ENCODE measurements at places on chromosomes 6 and 20. TPM values are rescaled to one million over a fixed set of nuclear protein-coding genes. Genes with fewer than 3 reads are reported as not detected.

DNA sequence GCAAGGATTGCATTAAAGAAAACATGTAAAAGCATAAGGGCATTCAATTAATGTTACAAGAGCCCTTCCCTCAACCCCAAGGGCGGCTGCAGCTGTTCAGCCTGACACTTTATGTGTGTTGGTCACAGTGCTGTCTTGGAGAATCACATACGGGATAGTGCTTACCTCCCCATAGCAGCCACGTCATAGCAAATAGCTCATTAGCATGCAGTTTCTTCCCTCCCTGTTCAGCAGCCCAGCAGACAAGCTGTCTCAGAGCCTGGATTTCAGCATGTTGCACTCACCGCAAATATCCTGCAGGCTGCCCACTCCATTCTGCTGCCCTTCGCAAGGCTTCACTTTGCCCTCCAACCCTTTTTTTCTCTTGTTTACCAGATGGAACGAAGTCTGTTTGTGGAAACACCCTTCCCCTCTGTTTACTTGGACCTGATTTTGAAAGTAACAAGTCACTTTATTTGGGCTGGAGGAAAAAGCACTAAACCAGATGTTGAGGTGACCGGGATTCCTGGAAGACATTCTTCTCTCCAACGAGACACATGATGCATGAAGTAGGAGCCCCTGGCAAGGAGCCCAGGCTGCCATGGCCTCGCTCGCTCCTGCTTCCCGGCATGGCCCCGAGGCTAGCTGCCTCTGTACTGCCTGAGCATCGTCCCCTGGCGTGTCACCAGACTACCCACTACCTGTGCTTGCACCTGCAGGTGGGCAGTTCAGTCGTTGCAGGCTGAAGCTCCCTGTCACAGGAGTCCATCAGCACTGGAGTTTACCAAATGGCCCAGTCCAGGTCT, 151.6 kb upstream of the GMDS start:
- DNase-seq = no peak

The GSS gene
- 48.5 TPM for total RNA-seq

The RING1 gene
- 29.8 TPM for total RNA-seq

DNA sequence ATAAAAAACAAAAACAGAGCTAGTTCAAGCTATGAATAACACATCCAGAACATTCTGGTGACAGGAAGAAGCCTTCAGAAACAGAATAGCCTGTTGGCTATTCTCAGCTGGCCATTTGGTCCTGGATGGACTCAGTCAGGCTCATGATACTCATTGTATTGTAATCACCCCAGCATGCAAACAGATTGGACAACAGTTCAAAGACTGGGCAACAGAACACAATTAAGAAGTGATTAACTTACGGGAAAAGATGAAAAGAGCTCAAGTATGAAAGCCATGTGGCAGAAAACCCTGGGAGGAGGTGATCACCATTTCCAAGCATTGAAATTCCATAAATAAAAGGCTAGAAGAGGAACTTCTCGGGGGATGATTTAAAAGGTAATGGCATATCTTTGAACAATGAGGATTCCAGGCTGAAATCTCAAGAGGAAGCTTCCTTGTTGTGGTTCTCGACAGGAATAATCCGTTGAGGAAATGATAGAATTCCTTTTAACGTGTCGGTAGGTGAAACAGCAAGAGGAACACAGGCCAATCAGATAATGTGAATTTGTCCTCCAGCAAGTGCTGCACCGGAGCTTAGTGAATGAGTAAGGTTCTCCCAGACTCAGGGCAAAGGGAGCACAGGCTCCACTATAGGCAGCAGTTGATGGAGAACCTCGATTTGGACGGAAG, 172.4 kb downstream of the BCAS1 start:
- DNase-seq = no peak

The C20orf141 gene
- total RNA-seq = not detected

DNA sequence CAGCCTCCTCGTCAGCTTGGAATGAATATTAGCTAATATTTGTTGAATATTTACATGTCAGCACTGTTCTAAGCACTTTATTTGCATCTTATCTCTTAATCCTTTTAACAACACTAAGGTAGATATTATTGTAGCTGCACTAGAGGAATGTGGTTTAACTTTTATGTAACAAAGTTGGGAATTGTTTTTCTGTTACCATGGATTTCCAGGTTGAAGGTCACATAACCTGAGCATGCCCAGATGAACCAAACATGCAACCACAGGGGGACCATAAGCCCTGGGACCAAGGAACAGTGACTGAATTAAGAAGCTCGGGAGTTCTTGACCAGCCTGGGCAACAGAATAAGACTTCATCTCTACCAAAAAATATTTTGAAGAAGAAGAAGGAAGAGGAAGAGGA, 29.1 kb upstream of the YWHAB start:
- no peak for DNase-seq

GRCh38 chr20:5482791-5483190, 166.0 kb upstream of the PROKR2 start:
- no peak for DNase-seq

DNA sequence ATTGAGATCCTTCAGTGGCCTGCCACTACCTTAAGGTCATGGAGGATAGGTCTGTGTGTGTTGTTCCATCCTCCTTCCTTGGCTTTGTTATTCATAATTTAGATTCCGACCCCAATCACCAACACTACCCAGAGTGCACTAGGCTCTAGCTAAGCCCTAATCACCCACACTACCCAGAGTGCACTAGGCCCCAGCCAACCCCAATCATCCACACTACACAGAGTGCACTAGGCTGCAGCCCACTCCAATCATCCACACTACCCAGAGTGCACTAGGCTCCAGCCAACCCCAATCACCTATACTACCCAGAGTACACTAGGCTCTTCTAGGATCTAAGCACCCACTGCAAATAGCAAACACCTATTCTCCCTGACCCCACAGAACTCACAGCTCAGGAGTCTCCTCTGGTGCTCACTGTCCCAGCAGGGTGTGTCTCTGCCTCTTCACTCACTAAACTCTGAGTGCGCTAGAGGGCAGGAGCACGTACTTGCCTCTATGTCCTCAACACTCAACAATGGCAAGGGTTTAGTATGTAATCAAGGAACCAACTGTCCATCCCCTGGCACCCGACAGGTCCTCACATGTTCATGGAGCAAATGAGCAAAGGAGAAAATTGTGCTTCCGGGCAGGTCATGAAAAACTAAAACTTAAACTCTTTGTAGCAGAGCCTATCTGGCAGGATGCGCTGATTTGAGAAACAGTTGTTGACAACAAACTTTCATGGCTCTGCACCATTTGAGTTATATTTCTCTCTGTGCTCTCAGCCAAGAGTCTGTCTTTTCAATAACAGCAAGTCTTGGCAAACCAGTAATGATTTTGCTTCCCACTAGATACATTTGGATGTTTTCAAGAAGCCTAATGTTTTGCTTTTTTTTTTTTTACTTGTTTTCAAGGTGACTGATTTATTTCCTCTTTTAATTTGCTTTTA, 54.3 kb downstream of the SLC22A23 start:
- DNase-seq = no peak

The EYS gene
- 0.11 TPM for total RNA-seq

The KCNB1 gene
- 0.42 TPM for total RNA-seq

DNA sequence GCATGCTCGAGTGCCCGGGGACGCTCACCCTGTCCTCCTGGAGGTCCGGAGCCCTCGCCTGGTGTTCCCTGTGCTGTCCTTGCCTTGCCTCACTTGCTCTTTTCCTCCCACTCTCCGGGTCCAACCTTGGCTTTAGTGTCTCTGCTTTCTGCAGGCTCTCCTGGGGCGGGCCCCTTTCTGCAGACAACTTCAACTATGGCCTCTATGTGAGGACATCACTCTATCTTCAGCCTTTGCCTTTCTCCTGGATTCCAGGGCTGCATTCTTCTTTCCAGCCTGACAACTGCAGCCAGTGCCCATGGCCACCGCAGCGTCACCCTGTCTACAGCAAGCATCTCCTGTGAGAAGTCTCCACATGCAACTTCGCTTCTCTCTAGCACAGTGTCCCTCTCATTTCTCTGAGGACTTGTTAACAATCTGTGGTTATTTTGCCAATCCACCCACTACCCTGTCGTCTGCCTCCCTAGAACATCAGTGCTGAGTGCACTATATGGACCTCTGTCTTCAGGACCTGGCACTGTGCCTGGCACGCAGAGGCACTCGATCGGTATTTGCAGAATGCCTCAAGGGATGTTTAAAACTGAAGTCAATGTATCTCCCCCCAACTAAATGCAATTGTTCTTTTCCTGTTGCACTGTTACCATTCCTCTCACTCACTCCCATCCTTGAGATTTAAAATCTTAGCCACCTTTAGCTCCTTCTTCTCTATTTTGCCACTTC, 35.9 kb downstream of the FOXC1 start:
- DNase-seq = no peak

DNA sequence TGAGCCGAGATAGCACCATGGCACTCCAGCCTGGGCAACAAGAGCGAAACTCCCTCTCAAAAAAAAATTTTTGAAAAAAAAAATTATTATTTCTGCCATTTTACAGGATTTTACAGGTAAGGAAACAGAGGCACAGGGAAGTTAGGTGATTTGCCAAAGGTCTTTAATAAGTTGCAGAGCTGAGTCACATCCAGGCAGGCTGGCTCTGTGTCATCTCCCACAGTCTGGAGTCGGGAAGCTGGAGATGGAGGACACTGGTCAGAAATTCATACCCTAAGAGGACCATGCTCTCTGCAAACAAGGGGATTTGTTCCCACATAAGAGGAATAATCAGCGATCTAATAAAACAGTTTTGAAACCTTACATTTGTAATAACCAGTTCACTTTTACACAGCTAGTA, 24.1 kb downstream of the HECA start:
- DNase-seq = no peak

DNA sequence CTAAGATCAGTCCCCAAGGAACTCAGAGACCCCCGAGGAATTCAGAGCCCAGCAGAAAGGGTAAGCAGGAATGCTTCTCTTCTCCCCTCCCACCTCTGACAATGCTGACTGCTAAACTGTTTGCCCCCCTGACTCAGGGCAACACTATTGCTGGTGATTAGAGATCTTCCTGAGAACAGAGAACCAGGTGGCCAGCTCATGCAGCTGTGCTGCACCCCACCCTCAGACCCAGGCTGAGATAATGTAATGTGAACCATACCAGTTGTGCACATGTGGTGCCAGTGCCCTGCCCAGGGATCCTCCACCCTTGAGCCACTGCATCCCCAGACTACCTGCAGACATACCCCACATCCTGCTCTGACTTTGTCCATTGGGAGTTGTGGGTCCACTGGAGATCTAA, 139.1 kb upstream of the ARG1 start:
- DNase-seq = no peak

The ITPR3 gene
- total RNA-seq = 40.3 TPM

The KCNK16 gene
- total RNA-seq = not detected

GRCh38 chr6:138588805-138589434, 89.6 kb upstream of the NHSL1 start:
- DNase-seq = peak; percentile 72

DNA sequence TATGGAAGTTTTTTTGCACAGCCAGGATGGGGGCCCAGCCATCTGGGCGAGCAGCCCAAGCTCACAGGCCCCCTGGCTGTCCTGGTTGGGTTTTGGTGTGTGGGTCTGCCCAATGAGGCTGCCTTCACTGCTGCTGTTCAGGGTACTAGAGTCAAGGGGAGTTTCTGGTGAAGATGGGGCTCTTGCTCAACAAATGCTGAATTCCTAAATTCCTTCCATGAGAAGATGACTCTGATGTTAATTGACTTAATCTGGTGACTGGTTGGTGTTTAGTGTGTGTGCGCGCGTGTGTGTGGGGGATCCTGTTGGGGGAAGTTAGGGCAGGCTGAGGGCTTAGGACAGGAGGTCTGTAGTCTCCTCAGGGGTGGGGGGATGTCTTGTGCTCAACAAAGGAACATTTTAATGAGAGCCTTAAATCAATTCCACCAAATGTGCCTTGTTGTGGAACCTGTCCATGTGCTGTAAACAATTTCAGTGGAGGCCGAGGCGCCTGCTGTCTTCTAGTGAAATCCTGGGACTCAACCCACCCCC, 1.9 kb downstream of the PTK7 start:
- peak; percentile 34 for DNase-seq

The LY6G6F gene
- not detected for total RNA-seq

DNA sequence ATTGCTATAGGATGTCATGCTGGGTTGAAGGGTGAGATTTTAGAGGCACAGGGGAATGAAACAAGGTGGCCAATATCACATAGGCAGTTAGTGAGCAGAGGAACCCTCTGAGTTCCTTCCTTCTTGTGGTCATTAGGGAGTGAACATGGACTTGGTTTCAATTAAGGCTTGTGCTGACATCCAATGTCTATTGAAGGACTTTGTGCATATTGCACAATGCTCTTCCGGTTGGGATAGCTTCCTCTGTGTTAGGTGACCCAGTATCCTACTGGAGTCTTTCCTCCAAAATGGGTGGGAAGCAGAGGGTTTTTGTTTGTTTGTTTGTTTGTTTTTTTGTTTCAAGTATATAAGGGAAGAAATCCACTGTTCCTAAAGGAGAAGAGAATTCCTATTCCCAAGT, 98.5 kb downstream of the HDGFL1 start:
- DNase-seq = no peak

DNA sequence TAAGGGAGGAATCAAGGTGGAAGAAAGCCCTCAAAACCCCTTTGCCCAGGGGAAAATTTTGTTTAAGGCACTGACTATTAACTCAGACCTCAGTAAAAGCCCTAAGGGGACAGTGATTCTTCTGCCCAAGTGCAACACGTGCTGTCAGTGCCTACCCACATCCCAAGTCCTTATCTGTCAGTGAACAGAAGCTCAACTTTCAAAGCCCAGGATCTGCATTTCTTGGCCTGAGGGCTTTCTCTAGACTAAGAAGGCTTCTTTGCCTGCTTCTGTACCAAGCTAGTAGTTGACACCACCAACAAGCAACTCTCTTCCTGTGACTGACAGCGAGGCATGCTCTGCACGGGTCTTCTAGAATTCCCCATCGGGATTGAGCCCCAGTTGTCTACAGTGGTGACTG, 416.0 kb upstream of the SPTLC3 start:
- no peak for DNase-seq

GRCh38 chr6:19876672-19877071, 39.5 kb downstream of the ID4 start:
- no peak for DNase-seq

DNA sequence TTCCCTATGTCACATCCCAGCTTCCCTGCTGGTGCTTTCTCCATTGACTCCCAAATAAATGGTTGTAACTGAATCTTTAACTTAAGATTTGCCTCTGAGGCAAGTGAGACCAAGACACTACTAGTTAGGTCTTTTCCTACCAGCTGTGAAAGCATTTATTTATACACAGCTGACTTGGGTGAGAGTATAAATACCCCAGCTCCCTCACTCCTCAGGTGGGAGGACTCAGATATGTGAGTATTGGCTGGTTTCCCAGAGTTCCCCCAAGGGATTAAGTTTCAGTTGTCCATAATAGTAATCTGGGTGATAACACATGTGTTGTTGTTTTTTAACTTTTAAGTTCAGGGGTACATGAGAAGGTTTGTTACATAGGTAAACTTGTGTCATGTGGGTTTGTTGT, 49.8 kb downstream of the CFAP61 start:
- DNase-seq = no peak
